ENCODE measurements at places on chromosomes 13 and 19.

GRCh38 chr13:50168786-50169185 is 153.5 kb downstream of the KCNRG start:
- DNase-seq, result no peak

DNA sequence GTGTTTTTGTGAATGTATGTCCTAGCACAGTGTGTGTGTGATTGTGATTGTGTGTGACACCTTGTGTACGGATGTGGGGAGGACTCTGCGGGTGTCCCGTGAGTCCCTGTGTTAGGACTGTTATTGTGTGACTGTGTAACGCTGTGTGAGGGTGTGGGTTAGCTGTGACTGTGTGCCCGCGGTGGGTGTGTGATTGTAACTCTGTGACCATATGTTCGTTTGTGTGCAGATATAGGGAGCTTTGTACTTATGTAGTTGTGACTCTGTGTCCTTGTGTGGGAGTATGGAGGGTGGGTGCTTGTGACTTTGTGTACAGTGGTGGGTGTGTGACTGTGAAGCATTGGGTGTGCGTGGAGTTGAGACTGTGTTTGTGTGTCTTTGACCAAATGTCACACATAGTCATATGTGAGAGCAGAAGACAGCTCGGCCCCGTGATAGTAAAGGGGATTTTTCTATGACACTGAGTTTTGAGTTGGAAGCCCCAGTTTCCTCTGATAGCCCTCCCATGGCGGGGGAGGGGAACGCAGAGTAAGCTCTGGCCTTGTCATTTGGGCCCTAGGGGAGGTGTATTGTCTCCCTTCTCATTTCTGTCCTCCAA is 949 bp upstream of the ZNF260 start:
- no peak for DNase-seq

- DNase-seq, result no peak
These were observed 7.7 kb upstream of the LRG1 start for GRCh38 chr19:4547303-4548237.

DNA sequence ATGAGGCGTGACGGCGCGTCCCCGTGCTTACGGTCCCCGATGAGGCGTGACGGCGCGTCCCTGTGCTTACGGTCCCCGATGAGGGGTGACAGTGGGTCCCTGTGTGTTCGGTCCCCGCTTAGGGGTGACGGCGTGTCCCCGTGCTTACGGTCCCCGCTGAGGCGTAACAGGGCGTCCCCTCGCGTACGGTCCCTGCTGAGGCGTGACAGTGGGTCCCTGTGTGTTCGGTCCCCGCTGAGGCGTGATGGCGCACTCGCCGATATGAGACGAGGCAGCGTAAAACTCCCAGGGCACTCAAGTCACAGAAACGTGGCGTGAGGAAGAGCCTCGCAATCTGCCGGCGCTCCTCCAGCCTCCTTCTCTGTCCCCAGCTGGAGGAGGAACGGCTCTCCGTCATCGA is 20.9 kb downstream of the CFAP97D2 start:
- DNase-seq, result no peak

DNA sequence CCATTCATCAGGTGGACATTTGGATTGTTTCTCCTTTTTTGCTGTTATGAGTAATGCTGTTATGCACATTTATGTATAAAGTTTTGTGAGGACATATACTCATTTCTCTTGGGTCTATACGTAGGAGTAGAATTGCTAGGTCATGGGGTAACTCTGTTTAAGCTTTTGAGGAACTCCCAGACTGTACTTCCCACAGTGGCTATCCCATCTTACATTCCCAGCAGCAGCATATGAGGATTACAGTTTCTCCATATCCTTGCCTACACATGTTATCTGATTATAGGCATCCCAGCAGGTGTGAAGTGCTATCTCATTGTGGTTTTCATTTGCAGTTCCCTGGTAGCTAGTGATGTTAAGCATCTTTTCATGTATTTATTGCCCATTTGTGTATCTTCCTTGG is 5.9 kb downstream of the ZSCAN22 start:
- no peak for DNase-seq

- DNase-seq, result no peak
These were observed 53.3 kb downstream of the PARP4 start for GRCh38 chr13:24459234-24459633.

DNA sequence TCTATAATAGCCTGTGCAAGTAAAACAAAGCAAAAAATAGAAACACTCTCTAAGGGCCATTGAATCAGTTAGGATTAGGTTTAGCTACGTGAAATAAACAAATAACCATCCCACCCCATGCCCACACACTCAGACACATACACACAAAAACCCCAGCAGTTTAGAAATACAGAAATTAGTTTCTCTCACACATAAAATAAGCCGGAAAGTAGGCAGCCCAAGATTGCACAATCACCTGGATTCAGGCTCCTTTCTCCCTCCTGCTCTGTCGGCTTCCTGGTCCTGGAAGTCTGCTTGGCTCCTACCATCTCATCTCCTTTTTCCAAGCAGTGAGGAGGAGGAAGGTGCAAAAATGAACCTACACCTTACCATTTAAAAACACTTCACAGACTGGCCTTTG is 22.6 kb upstream of the USP12 start:
- no peak for DNase-seq

DNA sequence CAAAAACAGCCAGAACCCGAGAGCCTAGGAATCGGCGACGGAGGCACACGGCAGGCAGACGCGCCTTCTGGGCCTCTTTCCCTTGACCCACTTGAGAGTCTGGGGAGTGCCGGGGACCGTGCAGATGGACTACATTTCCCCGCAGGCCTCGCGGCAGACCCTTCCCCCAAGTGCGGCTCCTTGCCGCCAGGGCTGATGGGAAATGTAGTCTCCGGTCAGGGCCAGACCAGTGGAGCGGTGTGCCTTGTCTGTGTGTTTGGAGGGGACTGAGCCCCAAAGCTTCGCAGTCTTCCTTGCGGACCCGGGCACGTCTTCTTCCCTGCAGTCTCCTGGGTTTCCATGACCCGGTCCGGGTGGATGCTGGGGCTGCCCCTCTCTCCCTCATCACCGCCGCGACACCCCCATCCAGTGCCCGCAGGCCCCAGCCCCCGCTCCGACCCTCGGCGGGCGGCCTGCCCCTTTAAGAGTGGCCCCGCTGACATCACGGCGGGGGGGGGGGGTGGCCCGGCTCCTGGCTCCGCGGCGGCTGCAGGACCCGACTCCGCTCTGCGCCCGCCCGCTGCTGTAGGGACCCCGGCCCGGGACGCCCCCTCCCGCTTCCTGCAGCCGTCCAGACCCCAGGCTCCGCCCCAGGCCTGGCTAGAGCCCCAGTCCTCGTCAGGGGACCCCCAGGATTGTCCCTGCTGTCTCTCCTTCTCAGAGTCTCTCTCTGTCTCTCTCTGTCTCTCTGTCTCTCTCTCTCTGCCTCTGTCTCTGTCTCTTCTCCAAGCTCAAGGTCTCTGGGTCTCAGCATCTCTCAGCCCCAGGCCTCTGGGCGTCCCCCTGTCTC is 758 bp upstream of the CACNG7 start:
- no peak for DNase-seq

GRCh38 chr19:6378041-6378440 is 2.3 kb upstream of the PSPN start:
- DNase-seq, result no peak

- no peak for DNase-seq
These were observed 23.2 kb upstream of the CYP4F8 start for GRCh38 chr19:15591796-15592195.

DNA sequence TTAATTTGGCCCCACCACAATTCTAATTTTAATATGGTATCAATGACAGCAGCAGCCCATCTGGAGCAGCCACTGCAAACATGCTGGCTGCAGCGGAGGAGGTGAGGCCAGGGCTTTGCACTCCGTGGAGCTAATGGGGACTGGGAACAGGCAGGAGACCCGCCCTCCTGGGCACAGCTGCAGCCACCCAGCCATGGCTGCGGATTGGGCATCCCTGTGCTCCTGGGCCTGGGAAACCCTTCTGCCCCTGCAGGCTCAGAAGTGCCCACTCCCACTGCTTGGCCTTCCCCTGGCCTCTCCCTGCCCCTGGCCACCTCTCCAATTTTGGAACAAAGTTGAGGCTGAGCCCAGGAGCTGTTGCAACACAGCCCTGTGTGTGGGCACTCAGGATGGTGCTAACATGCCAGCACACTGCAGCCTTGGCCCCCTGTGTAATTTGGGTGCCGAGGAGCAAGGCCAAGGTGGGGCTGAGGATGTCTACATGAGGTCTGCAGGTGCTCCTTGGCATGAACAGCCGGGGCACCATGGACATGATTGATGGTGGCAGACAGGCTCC is 123.6 kb downstream of the PCDH9 start:
- DNase-seq, result no peak

GRCh38 chr19:53977429-53977990 is 13.9 kb upstream of the CACNG6 start:
- DNase-seq, result no peak

GRCh38 chr19:46385636-46386035 is 27.7 kb downstream of the CCDC8 start:
- DNase-seq, result no peak

DNA sequence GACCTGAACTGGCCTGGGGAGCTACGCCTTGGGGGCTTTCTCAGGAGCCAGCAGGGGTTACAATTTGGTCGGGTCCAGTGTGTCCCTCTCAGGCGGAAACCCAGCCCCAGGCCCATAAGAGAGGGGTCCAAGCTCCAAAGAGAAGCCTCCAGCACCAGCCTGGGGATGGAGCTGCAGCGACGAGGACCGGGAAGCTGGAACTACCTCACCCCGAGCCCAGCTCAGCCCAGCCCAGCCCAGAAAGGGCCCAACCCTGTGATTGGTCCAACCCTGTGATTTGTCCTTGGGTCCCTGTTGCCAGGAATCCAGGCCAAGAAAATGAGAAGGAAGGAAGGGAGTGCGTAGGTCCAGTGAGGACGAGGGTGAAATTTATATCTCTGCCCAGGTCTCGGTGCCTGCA is 24.1 kb downstream of the CLEC4M start:
- no peak for DNase-seq

GRCh38 chr13:59458908-59459579 is 704.7 kb downstream of the DIAPH3 start:
- DNase-seq, result no peak

DNA sequence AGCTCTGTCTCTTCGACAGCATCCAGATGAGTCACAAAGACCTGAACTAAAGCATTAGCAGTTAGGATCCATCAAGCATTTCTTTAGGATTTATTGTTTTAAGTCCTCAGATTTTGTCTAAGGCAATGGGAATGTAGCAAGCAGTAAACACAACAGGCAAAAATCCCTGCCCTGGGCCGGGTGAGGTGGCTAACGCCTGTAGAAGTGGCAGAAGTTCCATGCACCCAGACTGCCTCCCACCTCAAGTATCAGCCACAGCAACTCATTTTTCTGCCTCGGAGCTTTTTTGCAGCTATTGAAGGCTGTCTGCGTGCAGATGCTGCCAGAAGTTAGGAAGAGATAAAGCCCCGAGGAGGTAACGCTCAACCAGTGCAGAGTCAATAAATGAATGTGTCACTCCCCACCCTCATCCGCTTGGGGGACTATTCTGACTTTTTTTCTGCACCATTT is 47.1 kb upstream of the MRI1 start:
- no peak for DNase-seq

- no peak for DNase-seq
These were observed 22.1 kb downstream of the VPS36 start for GRCh38 chr13:52428295-52428694.

DNA sequence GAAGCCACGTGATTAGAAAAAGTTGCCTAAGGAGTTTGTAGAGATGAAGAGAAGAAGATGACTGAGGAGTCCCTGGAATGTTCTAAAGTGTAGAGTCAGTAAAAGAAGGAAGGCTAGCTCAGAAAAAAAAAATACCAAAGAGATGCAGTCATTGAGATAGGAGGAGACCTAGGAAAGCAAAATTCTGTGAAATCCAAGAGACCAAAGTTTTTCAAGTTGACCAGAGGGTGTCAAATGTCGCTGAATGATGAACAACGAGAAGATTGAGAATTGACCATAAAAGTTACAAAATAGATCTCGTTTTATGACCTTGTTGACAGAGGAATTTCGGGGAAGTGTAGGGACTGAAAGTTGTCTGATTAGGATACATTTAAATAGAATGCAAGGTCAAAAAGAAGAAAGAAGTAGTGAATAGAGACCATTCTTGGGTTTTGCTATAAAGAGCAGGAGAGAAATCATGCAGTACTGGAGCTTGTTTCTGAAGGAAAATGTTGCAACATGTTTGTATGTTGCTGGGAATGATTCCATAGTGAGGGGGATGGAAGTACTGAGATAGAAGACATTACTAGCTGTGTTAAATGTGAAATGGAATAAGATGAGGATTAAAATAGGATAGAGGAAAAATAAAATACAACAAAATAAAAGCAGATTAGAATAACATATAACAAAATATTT is 30.2 kb upstream of the HTR2A start:
- DNase-seq, result no peak

- DNase-seq, result no peak
These were observed 58.7 kb downstream of the DPY19L3 start for GRCh38 chr19:32464279-32464678.

DNA sequence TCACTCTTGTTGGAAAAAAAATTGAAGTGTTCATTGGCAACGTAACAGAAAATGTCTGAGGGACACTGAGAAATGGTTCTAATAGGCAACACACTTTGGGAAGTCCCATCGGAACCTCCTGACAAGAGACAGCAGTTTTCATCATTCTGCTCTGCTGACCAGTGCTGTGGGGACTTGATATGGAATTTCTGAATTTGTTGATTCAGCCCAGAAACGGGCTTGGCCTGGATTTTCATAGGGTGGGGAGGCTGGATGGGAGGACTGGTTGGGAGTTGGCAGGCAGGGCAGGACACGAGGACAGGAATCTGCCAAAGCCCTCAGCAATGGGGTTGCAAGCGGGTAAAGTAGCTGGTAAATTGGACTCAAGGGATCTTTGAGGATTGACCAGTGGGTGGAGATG is 96.5 kb downstream of the DCT start:
- no peak for DNase-seq

DNA sequence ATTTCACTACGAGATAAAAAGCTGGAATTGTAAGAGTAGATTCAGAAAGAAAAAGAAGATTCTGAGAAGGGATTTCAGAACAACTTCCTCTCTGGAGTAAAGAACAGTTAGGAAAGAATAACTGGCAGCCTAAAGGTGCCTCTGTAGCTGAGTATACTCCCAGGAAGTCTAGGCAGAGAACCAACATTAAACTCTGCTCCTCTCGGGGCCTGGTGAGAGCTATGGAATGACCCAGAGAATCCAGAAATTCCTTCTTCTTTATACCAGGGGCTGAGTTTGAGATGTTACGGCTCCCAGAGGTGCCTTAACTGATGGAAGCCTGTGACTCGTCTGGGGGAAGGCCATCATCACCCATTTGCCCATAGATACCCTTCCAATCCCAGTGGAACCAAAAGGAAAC is 39.1 kb downstream of the FAM216B start:
- DNase-seq, result no peak

GRCh38 chr13:79678100-79678499 is 197.1 kb downstream of the NDFIP2 start:
- DNase-seq, result no peak

GRCh38 chr13:77415253-77416071 is 88.6 kb upstream of the MYCBP2 start:
- no peak for DNase-seq

- DNase-seq, result no peak
These were observed 5.4 kb downstream of the RNU6-9 start for GRCh38 chr19:898663-899062.

DNA sequence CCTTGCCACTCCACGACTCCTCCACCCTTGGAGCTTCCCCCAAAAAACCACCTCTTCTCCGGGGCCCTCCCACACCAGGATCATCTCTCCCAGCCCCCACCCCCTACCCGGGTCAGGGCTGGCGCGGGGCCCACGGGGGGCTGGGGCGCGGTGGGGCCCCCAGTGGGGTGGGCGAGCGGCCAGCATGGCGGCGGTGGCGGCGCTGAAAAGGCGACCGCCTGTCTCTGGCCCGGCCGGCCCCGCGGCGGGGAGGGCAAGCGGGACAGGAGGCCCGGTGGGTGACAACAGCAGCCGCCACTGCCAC is 850 bp downstream of the DYRK1B start:
- DNase-seq, result no peak

Measured in esophagus squamous epithelium (tissue), 5 donors.